Stimulated activated CD8-positive, alpha-beta memory T cell treated with anti-CD3 and anti-CD28 coated beads, Interleukin-12 subunit alpha, Interleukin-12 subunit beta, amount 100 ng/mL, for 1 hour (primary cell): ENCODE measurements at places on chromosomes 4 and X.

DNA sequence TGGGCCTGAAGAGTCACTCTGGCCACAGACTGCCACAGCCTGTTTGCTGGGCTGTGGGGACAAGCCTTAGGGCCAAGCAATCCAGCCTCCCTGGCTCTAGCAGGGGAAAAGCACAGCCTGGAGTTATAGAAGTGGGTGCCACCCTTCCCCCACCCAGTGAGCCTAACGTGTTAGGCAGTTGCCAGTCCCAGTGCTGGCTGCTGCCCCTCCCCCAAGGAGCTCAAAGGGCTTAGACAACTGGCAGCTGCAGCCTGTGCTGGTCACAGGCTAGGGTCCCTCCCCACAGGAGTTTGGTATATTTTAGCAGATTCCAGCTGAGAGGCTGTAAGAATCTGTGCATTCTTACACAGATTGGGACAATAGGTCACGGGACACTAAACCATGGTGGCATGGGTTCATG is 370.3 kb upstream of the FGF16 start:
- DNase-seq = no peak

- DNase-seq = no peak
Observed at GRCh38 chr4:32988165-32988811, 2268.1 kb downstream of the PCDH7 start.

DNA sequence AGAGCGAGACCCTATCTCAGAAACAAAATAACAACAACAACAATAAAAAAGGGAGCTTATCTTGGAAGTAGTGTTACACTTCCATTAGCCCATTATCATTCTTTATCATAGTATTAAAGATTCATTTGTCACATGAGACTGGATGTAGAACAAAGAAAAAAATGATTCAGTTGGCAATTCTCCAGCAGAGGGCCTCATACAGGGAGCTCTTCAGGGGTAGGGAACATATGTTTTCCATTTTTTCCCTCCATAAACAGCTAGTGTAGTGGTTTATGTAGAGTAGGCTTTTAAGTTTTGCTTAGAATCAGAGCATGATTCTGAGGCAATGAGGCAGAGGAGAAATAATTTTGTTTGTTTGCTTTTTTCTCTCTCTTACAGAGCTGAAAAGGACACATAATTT is 5.8 kb downstream of the CPE start:
- no peak for DNase-seq

GRCh38 chr4:19993242-19993641 is 258.5 kb upstream of the SLIT2 start:
- no peak for DNase-seq

DNA sequence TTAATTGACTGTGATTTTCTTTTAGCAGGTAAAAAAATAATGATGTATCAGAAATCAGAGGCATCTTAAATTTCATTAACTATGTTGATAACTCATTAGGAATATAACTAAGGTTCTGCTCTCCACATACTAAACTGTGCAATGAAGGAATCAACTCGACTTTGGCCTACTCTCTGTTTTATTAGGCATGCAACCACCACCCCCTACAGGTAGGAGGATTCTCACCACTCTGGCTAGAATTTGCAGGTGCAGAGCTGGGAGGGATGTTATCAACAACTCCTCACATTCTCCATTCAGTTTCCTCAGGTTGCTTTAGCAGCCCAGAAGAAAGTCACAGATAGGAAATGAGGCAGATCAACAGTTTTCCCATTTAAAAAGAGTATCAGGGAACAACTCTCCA is 160.1 kb downstream of the COX18 start:
- no peak for DNase-seq

GRCh38 chrX:29941287-29941686 is 274.1 kb upstream of the MAGEB2 start:
- DNase-seq = no peak

- DNase-seq = no peak
Observed at GRCh38 chrX:51336584-51336983, 4.0 kb downstream of the NUDT10 start.

DNA sequence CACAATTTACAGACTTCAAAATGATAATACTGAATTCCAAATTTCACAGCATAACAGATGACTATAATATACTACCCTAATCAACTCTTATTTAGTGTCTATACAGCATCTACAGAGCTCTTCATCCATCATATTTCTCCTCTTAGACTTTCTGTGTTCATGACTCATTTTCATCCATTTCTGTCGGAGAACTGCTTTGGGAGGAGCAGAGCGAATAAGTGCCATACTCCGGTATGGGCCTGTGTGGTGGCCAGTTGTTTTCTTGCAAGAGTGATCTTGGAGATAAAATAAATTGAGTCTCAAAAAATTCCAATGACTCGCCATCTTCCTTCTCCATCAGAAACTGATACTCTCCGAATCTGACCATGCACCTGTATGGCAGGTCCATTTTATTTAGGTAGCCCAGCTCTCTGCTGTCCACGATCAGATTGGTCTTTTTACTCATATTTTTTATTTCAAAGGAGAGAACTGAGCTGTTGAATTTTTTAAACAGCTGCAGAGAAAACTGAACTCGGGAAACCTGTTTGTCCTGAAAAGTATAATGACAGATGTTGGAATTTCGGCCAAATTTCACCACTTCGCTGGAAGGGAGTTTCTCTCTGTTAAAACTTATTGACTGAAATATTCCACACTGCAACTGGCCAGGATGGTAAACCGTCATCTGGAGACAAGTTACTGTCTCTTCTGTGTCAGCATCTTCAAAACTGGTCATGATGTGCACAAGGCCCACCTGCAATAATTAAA is 7.8 kb downstream of the TIFA start:
- no peak for DNase-seq

- DNase-seq = no peak
Observed at GRCh38 chr4:39353478-39354253, 12.5 kb downstream of the RFC1 start.

DNA sequence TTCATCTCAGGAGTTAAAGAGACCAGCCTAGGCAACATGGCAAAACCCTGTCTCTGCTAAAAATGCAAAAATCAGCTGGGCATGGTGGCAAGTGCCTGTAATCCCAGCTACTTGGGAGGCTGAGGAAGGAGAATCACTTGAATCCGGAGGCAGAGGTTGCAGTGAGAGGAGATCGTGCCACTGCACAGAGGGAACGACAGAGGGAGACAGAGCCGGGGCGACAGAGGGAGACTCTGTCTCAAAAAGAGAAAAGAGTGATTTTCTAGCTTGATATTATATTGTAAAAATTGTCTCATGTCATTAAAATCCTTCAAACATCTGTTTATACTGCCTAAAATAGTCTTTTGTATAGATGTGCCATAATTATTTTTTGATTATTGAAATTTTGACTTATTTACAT is 225.4 kb upstream of the AGA start:
- DNase-seq = no peak

- no peak for DNase-seq
Observed at GRCh38 chr4:151395873-151396272, 13.1 kb upstream of the FHIP1A start.

- no peak for DNase-seq
Observed at GRCh38 chr4:145815027-145815612, 123.5 kb downstream of the ZNF827 start.

- DNase-seq = no peak
Observed at GRCh38 chr4:53917729-53918128, 146.7 kb downstream of the CHIC2 start.

DNA sequence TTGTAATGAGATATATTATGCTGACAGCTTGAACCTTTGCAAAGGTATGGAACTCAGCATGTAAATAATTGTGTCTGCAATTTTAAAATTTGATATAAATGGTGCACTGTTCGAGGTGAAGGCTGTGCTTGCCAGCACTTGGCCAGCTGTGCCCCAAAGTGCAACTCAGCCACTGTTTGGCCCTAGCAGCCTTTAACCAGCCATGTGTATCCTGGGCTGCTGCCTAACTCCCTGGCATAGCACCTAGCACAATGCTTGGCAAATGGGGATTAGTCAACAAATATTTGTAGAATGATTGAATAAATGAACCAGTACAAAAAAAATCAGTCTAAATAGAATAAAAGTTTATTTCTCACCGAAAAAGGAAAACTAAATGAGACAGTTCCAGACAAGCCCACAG is 83.8 kb upstream of the ZIC3 start:
- DNase-seq = no peak

DNA sequence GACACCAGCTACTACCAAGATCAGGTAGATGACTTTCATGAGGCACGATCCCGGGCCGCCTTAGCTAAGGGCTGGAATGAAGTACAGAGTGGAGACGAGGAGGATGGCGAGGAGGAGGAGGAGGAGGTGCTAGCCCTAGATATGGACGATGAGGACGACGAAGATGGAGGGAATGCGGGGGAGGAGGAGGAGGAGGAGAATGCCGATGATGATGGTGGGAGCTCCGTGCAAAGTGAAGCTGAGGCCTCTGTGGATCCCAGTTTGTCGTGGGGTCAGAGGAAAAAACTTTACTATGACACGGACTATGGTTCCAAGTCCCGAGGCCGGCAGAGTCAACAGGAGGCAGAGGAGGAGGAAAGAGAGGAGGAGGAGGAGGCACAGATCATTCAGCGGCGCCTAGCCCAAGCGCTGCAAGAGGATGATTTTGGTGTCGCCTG is 481 bp downstream of the UTP3 start:
- DNase-seq = no peak

DNA sequence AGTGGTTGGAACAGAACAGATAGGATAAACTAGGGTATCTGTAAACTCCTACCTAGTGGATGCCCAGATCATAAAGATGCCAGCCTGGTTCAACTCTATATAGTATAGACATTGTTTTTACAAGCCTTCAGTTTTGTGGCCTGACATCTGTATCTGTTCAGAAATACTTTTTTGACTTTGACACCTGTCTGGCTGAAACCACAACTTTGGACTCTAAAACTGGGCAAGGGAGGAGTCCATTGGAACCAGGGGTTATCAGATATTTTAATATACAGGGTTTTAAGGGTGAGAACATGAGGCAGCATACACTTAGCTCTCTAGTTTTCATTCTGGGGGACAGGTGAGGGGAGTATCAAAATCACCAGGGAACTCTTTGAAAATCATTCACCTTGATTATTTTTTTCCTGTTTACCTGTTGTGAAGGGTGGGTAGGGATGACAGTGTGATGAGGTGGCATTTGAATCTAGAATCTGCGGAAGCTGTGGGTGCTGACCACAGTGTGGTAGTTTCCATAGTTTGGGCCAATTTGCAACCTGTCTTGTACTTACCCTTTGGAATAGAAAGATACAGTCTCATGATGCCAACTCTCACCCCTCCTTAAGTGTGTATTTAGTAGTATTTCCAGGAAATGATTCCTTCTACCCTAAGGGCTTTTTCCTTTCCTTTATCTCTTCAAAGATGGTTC is 20.6 kb downstream of the GAB1 start:
- DNase-seq = no peak

DNA sequence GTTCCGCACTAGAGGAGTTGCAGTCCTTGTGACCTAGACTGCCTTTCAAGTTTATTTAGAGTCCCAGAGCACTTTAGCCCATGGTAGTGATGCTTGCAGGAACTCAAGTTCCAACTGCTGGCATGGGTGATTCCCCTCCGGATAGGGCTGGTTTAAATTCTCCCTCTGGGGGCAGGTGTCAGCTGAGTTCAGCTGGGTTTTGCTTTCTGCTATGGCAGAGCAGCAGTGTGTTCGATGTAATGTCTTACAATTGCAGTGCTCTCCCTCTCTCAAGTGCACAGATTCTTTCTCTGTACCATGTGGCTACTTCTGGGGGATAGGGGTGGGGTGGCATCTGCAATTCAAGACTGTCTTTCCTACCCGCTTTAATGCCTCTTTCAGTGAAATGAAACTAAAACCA is 164.8 kb upstream of the ZIC3 start:
- DNase-seq = no peak

- DNase-seq = no peak
Observed at GRCh38 chr4:3334316-3334715, 41.5 kb downstream of the RGS12 start.

GRCh38 chr4:80075995-80076675 is 3.1 kb upstream of the ANTXR2 start:
- DNase-seq = no peak

DNA sequence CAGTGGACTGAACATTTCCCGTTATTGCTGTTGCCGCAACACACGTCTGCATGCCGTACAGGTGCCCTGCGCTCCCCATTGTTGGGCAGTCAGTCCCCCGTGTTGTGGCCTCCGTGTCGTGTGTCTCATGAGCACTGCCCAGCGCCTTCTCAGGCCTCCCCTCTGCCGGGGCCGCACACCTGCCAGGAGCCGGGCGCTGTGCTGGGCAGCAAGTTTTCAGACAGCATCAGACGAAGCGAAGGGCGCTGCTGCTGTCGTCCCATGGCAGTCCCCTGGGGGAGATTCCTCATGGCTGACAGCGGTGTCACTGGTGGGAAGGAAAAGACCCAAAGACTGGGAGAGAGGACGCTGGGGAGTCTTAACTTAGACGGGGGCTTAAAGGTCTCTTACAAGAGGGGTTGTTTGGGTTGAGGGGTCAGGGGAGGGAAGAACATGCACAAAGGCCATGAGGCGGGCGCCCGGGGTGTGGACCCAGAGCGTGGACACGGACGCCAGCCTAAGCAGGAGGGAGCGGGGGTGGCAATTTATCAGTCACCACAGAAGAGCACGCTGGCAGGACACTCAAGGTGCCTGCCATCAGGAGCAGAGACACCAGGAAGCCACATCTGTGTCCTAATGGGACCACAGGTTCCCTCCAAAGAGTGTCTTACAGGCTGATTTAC is 47.3 kb downstream of the RGS12 start:
- no peak for DNase-seq

DNA sequence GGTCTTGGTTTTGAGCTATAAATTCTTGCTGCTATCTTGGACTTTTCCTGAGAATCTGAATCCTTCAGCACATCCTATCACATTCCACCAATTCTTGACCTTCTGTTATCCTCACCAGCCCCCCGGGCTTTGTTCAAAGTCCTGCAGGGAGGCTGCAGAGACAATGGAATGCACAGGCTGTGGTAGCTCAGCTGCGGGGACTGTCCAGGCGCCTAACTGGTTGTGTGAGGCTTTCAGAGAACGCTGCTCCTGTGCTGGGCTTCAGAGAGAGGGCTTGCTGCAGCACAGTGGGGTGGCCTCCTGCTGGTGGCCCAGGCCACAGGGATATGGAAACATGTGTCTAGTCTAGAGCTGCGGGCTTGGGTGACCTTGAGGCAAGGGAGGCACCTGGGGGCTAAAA is 196.3 kb upstream of the GATB start:
- no peak for DNase-seq

- no peak for DNase-seq
Observed at GRCh38 chr4:114366368-114366767, 232.2 kb upstream of the UGT8 start.

- no peak for DNase-seq
Observed at GRCh38 chrX:66074920-66075879, 35.3 kb upstream of the VSIG4 start.

DNA sequence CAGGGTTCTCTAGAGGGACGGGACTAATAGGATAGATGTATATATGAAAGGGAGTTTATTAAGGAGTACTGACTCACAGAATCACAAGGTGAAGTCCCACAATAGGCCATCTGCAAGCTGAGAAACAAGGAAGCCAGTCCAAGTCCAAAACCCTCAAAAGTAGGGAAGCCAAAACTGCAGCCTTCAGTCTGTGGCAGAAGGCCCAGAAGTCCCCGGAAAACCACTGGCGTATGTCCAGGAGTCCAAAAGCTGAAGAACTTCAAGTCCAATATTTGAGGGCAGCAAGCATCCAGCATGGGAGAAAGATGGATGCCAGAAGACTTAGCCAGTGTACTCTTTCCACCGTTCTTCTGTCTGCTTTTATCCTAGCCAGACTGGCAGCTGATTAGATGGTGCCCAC is 227.2 kb downstream of the KCTD8 start:
- DNase-seq = no peak
